ENCODE measurements at places on chromosomes 6 and 20. TPM values are rescaled to one million over a fixed set of nuclear protein-coding genes. Genes with fewer than 3 reads are reported as not detected.

DNA sequence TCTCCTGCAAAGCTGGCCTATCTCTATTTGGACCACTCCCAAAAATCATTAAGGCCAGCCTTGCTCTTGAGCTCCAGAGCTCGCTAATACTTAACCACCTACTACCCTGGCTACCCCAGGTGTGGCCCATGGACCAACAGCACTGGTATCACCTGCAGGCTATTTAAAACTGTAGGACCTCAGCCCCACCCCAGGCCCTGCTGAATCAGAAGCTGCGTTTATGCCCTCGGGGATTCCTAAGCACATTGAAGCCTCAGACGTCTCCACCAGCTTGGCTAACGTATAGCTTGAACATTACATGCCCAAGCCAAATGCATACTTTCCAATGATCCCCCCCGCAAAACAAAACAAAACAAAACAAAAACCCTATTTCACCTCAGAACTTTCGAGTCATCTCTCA lies 19.7 kb upstream of the SPAG4 start:
- no peak for DNase-seq

DNA sequence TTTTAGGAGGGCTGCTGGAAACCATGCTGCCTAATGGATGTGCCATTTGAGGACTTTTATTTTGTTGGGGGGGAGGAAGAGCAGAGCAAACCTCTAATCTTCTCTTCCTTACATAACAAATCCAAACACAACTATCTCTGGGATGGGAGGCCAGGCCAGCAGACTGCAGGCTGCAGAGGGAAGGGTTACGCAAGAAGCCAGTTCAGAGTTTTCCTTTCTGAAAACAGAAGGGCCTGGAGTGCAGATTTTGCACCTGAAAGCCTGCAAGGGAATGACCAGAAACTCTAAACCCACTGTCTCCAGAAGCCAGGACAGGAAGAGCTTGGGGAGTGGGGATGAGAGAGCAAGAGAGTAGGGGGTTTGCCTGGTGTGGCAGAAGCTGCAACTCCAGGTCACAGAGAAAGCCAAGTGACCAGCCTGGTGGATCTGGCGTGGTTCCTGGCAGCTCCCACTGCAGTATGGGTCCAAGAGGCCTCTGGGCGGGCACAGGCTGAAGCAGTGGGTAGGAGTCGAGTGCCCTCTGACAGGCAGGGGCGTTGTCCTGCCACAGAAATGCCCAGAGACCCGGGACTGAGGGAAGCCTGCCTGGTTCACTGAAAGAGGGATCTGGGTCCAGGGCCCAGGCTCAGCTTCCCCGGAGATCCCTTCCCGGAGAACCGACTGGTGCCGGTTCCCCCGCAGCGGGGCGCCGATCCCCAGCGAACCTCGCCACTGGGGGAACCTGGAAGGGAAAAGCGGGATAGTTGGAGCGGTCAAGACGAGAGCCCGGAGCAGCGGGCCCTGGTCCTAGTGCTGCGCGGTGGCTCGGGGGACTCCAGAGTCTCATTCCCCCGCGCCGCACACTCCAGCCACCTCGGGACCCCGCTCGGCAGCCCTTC lies 6.7 kb downstream of the MAFB start:
- no peak for DNase-seq

GRCh38 chr6:139588734-139589593 lies 214.5 kb upstream of the CITED2 start:
- DNase-seq = no peak

GRCh38 chr20:58056921-58057686 lies 171.3 kb downstream of the ANKRD60 start:
- no peak for DNase-seq

DNA sequence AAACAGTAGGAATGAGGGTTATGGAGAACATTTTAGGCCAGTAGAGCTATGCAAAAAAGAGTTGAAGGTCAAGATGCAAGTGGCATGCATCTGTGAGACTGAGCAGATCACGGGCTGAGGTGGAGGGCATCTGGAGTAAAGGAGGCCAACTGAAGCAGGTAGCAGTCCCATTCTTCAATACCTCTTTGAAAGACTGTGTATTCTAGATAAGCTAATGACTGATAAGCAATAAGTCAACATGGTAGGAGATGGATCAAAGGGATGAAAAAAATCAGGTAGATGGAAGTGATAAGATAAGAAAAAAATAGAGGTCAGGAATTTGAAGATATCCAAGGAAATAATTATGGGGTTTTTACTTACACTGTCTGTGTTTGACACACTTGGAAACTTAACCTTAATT lies 55.6 kb downstream of the ARMC2 start:
- DNase-seq = no peak

GRCh38 chr6:80547827-80548226 lies 441.4 kb downstream of the BCKDHB start:
- DNase-seq = no peak

- DNase-seq = no peak
Observed at GRCh38 chr6:152091201-152091600, 283.7 kb downstream of the ESR1 start.

DNA sequence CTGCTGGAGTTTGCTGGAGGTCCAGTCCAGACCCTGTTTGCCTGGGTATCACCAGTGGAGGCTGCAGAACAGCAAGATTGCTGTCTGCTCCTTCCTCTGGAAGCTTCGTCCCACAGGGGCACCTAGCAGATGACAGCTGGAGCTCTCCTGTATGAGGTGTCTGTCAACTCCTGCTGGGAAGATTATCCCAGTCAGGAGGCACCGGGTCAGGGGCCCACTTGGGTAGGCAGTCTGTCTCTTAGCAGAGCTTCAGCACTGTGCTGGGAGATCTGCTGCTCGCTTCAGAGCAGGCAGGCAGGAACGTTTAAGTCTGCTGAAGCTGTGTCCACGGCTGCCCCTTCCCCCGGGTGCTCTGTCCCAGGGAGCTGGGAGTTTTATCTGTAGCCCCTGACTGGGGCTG lies 96.8 kb upstream of the SLC35F1 start:
- no peak for DNase-seq

GRCh38 chr6:112980676-112981075 lies 633.5 kb downstream of the RFPL4B start:
- DNase-seq = no peak

DNA sequence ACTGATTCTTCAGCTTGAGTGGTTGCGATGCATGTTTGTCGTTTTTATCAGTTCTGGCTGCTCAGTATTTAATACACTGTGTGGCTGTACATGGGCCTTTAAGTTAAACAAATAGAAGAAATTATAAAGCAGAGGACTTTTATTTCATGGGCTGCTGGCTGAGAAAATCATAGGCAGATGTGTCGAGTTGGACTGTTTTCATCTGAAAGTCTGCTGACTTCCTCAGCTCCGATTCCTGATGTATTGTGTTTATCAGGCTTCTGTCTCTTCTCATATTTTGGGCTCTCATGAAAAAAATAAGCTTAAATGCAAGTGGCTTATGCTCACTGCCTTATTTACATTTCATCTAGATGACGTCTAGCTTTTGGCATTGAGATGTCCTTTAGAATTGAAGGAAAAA lies 129.5 kb upstream of the GGTLC1 start:
- DNase-seq = no peak

DNA sequence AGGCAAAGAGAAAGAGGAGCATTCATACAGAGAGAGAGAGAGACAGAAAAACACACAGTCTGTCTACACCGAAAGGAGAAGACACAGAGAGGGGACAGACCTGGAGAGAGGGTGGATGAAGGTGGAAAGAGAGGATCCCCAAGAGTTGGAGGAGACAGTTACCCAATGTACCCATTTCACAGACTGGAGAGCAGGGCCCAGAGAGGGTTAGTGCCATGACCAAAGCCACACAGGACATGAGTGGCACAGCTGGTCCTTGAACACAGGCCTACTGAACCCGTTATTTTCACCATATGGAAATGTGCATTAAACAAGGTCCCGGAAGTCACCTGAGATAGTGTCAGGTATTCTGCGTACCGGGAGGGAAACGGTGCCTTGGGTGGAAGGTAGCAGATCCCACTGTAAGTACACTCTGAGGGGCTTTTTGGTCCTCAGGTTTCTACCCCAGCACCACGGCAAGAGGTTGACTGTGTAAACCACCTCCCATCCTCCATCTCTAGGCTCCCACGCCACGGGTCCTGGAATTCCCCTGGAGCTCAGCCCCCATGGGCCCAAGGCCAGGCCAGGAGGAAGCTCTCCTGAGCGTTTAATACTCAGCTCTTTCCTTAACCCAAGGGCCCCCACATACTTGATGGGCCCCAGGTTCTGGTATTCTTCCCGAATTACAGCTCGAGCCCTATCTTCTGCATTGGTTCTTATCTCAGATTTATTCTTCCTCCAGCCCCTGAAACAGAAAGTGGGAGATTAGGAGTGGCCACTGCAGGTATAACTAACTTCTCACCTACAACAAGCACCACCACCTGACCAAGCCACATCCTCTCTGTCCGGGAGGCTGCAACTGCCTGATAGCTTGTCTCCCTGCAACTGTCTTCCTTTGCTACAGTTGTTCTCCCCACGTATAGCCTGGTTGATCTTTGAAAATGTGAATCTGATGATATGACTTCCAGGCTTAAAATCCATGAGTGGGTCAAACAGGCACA lies 38.4 kb upstream of the OCSTAMP start:
- no peak for DNase-seq

DNA sequence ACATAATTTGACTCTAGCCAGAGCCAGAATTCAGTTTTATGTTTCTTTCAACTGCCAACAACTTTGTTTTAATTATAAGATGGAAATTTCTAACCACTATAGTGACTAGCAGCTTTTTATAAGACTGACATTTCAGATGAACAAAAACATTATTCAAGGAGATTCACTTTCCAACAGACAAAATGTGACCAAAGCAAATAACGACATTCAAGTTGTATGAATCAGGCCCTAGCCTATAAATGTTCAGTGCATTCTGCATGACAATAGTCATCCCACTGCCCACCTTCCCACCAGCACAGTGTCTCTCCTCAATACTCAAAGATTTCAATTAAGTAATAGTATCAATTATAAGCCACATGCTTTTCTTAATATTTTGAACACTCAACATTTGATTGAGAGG lies 200.7 kb downstream of the KHDC1L start:
- DNase-seq = no peak

DNA sequence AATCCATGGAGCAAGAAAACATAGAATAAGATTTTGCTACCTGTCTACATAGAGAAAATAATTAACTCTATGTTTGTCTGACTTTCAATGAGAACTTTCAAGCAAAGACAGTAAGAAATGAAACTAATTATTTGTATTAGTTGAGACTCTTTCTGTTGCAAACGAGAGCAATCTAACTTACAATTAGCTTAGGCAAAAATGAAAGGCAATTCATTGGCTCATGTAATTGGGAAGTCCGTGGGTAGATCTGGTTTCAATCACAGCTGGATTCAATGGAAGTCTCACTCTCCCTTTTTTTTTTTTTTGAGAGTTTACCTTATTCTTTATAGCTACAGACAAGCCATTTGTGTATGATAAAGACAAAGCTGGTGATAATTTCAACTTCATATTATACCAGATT lies 68.2 kb upstream of the STXBP5 start:
- no peak for DNase-seq

GRCh38 chr6:136069119-136069518 lies 181.0 kb downstream of the MTFR2 start:
- DNase-seq = no peak

DNA sequence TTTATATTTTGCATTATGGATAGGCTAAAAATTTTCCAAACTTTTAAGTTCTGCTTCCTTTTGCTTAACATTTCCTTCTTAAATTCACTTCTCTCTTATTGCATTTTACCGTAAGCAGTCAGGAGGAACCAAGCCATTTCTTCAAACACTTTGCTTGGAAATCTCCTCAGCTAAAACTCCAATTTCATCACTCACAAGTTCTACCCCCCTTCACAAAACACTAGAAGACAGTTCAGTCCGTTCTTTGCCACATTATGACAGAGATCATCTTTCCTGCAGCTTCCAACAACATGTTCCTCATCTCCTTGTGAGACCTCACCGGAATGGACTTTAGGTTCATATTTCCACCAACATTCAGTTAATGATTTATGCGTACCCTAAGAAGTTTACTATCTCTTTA lies 79.2 kb upstream of the LY86 start:
- DNase-seq = no peak

- no peak for DNase-seq
Observed at GRCh38 chr20:36548006-36548315, 6.6 kb downstream of the MYL9 start.

- no peak for DNase-seq
Observed at GRCh38 chr6:154565331-154565730, 54.8 kb upstream of the CNKSR3 start.

DNA sequence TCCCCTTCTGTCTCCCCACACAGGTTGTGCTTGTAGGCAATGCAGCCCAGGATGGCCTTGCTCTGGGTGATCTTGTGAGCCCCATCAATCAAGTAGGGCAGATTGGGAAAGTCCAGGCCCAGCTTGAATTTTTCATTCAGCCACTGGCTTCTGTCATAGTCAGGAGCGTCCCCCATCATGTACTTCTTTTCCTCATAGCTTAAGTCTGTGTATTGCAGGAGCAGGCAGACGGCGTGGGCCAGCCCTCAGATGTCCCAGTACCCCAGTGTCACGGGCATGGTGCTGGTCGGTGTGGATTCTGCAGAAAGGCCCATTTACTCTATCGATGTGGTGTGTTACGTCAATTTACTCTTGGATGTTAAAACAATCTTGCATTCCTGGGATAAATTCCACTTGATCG lies 40.1 kb upstream of the SLC16A10 start:
- DNase-seq = no peak

DNA sequence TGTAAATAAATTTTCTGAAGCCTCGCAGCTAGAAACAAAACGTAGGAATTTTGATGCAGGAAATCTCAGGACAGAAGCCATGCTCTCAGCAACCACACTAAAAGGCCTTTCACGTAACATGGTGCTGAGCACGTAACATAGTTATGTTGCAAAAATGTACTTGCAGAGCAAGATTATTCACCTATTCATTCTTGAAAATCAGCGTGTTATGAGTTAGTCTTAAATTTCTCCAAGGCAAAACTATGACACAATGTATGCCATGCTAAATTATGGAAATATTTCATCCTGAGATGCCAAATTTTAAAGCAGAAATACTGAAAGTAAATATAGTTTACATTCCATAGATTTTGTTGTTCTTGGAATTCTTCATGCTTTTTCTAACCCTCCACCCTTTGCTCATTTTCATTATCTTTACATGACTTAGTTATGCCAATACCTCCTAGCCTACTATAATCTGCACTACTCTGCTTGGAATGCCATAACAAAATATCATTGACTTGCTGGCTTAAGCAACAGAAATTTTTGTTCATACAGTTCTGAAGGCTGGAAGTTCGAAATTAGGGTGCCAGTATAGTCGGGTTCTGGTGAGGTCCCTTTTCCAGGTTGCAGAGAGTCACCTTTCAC lies 179.8 kb upstream of the BMP5 start:
- no peak for DNase-seq

The NDUFAF4 gene
- total RNA-seq = 26.6 TPM

The SENP6 gene
- 93.5 TPM for total RNA-seq

The CDH4 gene
- total RNA-seq = not detected

The EPB41L2 gene
- total RNA-seq = 72.7 TPM

The KATNA1 gene
- 24.9 TPM for total RNA-seq

The ADGRF5 gene
- total RNA-seq = 41.6 TPM

The CGA gene
- not detected for total RNA-seq

The DSN1 gene
- total RNA-seq = 11.9 TPM

The CCM2L gene
- total RNA-seq = 4.6 TPM

The GPLD1 gene
- 2.5 TPM for total RNA-seq
